Right hindlimb (tissue), 1 donor: ENCODE measurements at places on chromosomes 3 and 15.

DNA sequence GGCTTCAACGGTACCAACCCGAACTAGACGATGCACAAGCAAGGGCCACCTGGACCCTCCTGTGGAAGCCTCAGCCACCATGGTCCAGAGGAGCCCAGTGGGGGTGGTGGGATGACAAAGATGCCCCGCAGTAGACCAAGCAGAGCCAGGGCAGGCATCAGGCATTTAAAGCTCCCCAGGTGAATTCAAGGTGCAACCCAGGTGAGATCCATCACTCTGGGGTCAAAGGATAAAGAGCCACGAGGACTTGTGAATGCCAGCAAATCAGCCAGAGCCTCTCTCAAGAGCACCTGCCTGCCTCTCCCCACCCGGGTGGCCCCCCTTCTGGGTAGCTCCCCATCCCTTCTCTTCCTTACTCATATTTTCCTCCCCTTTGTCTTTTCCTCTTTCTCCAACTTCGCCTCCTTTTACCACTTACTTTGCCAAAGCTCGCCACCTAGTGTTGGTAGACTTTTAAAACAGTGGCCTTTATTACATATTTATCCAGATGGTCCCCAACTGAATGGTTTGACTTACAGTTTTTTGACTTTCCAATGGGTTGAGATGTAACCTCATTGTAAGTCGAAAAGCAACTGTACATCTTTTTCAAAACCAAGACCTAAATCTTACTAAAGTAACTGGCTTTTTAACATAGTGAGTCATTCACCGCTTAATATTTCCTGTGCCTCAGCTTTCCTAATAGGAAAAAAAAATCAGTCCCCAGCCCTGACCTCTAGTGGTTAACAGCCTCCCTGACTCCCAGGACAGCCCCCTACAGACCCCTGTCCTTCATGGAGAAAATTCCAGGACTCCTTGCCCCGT is 18.8 kb downstream of the PLA2G4F start:
- DNase-seq = no peak

- no peak for DNase-seq
Observed at GRCh38 chr3:186255703-186256331, 106.2 kb downstream of the DGKG start.

- peak; percentile 58 for DNase-seq
Observed at GRCh38 chr3:73433687-73434086, 191.1 kb downstream of the PDZRN3 start.

GRCh38 chr3:153285194-153285641 is 123.2 kb downstream of the RAP2B start:
- no peak for DNase-seq

- DNase-seq = no peak
Observed at GRCh38 chr3:113223475-113224281, 12.3 kb downstream of the BOC start.

- DNase-seq = no peak
Observed at GRCh38 chr3:157465741-157466140, 29.1 kb downstream of the PTX3 start.

DNA sequence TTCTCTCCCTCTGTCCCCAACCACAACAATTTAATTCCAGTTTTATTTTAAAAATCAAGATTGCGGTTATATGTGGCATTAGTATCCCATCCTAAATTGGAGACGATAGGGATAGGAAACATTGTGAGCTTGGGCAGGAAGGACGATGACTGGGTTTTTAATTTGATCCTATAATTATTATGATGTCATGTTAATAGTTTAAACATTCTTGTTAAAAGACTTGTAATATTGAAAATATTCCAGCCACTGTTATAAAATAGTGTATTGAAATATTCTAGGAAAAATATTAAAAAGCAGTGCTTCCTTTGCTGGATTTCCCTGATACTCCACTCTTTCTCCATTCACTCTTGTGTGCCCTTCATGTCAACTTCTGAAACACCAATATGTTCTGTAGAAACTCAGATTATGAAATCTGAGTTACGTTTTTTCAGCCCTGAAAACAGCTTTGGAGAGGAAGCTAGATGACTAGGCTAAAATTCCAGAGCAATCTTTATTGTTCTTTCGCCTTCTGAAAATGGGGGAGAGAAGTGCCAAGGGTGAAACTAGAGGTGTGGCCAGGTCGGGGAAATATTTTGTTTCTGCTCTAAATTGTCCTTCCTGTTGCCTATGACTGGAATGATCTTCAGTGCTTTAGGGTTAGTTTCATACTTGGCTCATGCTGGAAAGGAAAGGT is 46.1 kb upstream of the MAP3K13 start:
- no peak for DNase-seq

DNA sequence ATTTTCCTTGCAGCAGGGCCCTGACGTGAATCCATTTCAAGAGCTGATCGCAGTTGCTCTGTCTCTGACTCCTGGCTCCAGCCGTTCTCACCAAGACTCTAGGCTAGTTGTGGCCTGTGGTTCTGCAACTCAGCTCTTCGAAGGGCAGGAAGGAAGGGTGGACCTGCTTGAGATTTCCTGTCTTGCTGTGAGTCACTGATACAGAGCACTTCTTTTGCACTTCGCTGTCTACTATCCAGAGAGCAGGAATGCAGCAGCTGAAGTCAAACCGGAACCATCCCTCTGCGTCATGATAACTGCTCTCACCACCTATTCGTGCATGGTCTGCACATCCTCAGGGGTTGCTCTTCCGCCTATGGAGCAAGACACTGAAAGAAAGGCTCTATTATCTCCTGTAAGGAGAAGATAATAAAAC is 59.7 kb downstream of the RAP2B start:
- DNase-seq = peak; percentile 55

DNA sequence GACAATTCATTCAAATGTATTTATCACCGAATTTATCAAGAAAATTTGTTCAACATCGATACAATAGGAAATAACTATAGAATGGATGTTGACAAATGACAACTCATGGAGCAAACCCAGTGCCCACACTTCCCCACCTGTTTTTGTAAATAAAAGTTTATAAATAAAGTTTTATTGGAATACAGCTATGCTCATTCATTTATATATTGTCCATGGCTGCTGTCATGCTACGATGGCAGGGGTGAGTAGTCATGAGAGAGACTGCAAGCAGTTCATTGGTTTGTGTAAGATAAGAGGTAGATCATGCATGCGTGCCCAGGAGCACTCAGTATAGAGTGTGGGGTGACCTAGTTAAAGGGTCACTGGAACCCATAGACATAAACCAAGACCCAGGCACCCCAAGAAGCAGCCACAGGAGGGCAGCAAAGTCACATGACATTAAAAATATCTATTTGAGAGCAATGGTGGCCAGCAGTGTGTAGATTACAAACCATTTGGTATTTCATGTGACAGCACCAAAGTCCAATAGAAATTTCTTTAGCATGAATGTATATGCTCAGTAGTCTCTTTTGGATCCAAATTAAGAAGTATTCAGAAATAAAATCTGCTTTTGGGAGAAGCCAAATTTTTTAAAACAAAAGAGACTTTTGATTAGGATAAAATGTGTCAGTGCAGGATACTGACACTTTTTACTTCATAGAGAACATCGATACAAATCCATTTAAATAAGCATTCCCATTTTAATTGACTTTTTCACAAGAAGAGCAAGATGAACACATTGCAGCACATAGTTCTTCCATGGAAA is 794.8 kb downstream of the MCTP2 start:
- DNase-seq = peak; percentile 33

GRCh38 chr3:195036574-195036973 is 234.4 kb downstream of the XXYLT1 start:
- no peak for DNase-seq

DNA sequence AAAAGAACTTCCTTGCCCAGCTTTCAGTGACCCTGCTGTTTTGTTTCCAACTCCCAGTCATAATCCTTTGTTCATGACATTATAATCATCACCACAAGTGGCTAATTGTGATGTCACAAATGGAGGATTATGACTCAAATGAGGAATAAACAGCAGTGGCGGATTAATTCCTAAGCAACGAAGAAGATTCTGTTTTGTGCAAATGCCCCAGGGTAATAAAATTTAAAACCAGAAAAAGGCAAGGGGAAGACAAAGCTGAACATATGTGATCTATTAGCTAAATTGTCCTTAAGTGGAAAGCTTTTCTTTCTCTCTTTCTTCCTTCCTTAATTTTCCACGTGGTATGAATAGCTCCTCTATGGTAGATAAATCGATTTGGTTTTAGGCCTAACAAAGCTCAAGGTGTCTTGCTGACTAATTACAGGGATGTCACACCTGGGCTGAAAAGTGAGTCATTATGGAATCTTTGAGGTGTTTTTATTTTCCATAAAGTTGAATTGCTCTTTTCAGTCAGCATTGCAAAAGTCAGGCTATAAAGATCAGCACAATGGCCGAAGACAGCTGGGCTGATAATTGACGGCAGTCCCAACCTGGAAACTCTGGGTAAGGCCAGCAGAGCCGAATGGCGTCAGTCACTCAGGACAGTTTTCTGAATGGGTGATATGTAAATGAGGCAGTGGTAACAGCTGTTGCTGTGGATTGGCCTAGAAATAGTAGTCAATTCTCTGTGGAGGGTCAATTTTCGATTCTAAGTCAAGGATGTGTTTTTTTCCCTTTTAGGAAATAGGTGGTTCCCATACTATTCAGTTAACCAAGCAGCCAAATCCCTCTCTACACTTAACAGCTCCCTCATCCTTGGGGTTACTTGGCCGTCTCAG is 121.5 kb downstream of the PTPRG start:
- peak; percentile 62 for DNase-seq

DNA sequence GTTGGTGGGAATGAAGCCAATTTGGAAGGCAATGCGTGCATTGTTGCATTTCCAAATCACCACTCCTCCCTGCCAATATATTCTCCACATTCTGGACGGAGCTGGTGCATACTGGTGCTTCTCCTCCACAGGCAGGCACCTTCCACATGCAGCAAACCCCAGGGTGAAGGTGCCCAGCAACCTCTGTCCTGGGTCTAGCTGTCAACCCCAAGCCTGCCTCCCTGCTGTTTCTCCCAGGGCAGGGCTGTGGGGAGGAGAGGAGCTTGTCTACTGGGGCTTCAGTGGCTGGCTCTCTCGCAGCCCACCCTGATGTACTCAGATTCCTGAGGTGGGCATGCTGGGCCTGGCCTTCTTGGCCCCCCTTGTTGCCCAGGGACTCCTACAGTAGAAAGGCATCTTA is 20.1 kb downstream of the GASK1A start:
- DNase-seq = no peak

- DNase-seq = no peak
Observed at GRCh38 chr3:139552632-139553365, 13.3 kb upstream of the RBP1 start.

DNA sequence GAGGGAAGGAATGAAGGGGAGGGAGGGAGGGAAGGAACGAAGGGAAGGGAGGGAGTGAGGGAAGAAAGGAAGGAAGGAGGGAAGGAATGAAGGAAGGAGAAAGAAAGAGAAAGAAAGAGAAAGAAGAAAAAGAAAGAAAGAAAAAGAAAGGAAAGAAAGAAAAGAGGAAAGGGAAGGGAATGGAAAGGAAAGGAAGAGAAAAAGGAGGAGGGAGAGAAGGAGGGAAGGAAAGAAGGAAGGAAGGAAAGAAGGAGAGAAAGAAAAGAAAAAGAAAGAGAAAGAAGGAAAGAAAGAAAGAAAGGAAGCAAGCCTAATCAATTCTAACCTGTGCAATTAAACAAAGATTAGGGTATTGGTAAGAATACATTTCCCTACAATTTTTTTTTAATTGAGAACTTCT is 238.6 kb downstream of the PYDC2 start:
- no peak for DNase-seq

- DNase-seq = no peak
Observed at GRCh38 chr15:77473328-77473727, 52.6 kb downstream of the HMG20A start.

DNA sequence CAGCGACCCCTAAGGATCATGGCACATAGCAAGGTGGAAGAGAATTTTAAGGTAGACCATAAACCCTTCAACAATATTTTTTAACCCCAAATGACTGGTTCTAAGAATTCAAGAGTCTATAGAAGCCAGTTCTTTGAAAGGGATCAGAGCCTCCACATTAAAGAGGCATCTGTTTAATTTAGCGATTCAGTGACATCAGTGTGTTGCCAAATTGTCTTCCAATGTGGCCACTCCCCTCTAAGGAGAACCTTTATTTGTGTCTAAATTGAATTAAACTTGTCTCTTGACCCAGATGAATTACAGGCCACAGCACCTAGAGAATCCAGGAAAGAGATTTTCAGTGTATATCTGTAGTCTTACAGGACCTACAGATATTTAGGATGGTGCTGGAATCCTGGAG is 6.6 kb upstream of the SH3BP5 start:
- DNase-seq = no peak

- no peak for DNase-seq
Observed at GRCh38 chr3:119774444-119774843, 7.5 kb upstream of the NR1I2 start.

- peak; percentile 68 for DNase-seq
Observed at GRCh38 chr3:159775372-159775961, 213.2 kb upstream of the IL12A start.

- no peak for DNase-seq
Observed at GRCh38 chr3:70558956-70559355, 246.5 kb upstream of the MDFIC2 start.

DNA sequence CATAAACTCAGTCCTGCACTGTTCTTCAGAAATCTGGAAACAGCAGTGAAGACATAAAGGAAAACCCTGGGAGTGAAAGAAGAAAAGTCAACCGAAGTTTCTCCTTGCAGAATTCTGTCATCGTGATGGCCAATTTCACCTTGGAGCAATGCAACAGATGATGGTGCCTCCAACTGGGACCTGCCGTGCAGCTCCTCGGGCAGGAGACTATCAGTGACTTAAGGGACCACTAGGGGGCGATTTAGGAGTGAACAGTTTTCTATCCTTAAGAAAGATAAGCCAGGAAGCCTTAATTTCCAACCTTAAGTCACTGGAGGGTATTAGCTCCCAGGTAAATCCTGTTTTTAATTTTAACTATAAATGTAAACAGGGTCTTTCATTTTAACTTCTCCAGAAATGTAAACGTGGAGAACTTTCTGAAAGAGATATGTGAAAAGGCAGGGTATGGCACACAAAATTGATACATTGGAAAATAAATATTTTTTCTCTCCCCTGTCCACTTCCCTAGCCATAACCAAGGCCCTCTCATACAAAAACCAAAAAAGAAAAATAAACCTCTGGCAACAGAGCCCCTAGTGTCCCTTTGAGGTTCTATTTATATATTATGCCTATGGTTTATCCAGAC is 116.3 kb downstream of the PDZRN3 start:
- DNase-seq = no peak

DNA sequence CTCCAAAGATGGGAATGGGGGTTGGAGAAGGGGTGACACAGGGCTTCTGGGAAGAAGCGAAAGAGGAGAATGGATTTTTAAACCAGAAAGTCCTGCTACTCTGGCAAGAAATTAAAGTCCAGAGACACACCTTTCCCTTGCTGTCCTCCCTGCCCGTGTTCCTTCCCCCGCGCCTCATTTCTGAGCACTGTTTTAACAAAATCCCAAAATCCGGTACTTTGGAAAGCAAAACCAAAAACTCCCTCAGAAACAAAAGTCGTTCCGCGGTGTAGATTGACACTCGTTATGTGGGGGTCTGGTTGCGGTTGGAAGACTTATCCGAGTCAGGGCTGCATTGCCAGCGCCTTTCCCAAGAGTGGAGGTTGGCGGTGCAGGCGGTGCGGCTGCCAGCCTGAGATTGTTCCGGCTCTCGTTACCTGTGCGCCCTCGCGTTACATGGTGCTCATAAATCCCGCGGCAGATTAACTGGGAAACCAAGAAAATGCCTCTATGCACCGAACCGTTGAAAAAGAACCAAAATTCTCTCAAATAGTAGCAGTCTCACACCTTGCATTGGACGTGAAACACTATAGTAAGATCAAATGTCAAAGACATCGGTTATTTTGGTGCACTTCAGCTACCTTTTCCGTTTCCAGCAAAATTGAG is 217.7 kb downstream of the MEIS2 start:
- DNase-seq = no peak
